ENCODE measurements at places on chromosomes 2 and 18.

- no peak for DNase-seq
Measured at GRCh38 chr2:238997684-238998083, 149.8 kb downstream of the TWIST2 start.

DNA sequence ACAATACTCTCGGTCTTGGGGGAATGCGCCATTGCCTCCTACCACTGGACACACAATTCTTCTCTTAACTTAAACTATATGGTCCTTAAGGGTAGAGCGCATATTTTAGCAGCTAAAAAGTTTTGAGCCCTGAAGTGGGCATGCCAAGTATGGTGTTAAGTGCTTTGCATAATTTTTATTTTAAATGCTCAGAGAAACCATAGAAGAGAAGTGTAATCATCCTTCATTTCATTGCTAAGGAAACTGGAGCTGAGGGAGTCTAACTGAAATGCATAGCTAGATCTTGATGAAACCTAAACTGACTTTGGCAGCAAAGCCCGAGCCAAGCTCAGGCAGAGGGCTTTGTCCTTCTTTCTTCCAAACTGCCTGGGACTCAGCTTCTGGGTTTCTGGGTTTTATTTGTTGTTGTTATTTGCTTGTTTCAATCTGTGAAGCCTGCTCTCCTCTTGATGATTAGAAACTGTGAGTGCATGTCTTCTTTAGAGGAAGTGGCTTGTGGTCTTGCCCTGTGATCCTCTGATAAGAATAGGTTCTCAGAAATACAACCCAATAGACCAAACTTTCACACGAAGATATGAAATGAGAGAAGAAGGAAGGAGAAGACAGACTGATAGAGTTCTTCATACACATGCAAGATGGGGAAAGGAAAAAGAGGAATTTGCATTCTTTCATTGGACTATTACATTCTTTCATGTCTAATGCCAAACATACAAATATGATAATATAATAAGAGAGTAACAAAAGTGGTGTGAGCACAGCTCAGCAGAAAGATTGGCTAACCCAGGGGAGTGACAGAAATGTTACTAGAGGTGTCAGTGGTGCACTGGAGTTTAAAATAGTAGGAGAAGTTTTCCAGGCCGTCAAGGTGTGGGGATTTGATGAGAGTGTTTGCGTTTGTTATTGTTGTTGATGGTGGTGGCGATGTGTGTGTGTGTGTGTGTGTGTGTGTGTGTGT, 7.5 kb upstream of the RNF144A start:
- DNase-seq: no peak

DNA sequence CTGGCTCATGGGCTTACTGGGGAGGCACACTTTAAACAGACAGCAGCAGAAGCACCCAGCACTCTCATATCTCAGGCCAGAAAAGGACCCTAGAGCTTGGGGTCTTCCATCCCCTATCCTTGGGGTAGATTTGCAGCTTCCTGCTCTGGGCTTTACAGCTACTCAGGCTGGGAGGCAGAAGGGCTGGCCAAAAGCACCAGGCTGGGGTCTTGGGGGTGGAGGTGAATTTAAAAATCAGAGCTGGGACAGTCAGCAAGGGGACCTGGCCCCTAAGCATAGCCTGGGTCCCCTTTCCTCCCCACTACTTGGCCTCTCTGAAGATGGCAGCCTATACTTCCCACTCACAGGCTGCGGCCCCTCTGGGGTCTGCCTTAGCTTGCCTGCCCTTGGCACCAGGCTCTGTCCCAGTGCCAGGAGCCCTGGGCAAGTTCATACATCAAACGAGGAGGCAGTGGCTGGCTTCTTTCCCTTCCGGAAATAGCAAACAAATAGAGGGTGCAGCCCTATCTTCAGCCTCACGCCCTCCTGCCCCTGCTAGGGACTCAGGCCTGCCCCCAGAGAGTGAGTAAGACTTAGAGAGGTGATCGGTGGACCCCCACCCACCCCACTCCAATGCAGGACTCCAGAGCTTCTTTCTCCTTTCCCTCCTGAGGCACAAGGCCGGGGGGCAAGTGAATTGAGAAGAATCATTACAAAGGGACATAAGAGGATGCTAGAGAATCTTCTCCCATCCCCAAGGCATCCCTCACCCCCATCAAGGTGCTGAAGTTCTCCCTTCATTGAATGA, 26.0 kb upstream of the TNS1 start:
- no peak for DNase-seq

GRCh38 chr18:26215247-26215970, 10.8 kb upstream of the TAF4B start:
- no peak for DNase-seq

GRCh38 chr18:62729487-62730386, 14.4 kb downstream of the PHLPP1 start:
- DNase-seq: no peak

GRCh38 chr2:226020956-226021355, 621.4 kb downstream of the NYAP2 start:
- peak; percentile 9 for DNase-seq

DNA sequence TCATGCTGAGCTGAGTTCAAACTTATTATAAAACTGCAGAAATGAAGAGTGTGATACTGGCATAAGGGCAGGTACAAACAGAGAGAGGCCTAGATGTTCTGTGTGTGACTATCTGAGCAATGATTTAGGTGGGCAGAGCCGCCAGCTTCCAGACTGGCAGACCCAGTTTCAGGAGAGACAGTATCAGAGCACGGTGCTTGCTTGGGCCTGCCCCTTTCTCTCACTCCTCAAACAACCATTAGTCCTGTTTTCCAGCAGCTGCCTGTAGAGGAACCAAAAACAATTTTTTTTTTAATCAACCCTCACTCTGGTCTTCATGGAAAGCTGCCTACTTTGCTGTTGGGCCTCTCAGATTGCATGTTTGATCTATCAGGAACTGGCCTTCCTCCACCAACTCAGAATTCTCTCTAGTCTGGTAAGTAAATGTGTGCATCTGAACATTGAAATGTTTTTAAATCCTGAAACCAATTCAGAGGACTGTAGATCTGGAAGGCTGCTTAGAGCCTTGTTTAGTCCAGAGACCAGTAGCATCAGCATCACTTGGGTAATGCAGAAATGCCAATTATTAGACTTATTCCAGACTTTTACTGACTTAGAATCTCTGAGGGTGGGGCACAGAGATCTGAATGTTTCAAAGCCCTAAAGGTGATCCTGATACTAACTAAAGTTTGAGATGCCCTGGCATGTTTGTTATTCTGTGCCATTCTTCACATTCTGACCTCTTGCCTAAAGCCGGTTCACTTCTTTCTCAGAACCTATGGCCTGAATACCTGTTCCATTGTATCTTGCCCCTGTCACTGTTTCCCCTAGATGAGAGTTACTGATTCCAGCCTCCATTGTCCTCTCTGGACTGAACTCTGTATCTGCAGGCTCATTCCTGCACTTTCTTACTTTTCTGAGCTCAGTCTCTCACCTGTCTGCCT, 24.8 kb upstream of the CRIM1 start:
- no peak for DNase-seq

DNA sequence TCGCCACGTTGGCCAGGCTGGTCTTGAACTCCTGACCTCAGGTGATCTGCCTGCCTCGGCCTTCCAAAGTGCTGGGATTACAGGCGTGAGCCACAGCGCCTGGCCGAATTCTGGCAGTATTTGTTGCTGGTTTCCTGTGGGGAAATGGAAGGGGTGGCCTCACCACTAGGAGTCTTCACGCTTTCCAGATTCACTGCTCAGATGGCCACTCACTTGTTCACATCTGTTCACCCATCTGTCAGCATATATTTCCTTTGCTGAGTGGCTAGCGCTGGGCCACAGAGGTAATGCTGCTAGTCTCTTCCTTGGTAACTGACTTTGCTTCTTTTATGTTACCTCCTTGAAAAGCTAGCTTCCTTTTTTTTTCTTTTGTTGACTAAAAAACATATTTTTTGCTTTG, 27.2 kb downstream of the TMEM177 start:
- DNase-seq: no peak

GRCh38 chr18:77157312-77157711, 24.7 kb upstream of the MBP start:
- DNase-seq: no peak

DNA sequence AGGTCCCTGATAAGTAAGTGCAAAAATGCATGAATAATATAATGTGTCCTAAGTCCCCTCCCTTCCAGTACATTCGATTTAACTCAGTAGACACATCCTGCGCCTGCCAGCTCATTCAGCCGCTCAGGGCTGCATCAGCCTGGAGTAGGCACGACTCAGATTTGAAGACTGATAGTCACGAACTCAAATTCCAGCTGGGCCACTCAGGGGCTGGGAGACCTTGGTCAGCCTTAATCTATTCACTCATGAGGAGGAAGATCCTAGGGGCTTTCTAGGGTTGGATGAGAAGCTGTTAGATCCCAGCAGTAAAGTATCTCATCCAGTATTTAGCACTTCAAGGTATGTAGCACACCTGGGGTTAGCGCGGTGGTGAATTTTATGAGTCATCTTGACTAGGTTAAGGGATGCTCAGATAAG, 98.9 kb upstream of the ODC1 start:
- no peak for DNase-seq

- no peak for DNase-seq
Measured at GRCh38 chr18:11073971-11074370, 75.4 kb downstream of the PIEZO2 start.

DNA sequence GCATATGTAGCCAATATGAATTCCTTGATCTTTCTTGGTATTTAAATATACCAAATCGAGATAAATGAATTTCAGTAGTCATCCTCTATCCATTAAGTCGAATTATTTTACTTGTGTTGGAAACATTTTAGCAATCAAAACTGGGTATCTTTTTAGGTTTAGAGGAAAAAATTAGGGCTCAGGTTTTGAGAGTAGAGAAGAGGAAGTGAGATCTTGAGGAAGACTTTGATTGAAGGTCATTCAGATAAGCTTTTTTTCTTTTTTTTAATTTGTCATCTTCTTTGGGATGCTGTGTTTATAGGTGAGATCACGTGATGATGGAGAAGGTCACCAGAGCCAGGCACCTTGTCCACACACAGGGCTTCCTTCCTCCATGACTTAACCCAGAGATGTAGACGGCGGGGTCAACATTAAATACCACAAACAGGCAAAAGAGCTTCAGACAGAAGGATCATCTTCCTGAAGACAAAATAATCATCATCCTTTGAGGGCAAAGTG, 750.1 kb downstream of the RNF144A start:
- DNase-seq: no peak

DNA sequence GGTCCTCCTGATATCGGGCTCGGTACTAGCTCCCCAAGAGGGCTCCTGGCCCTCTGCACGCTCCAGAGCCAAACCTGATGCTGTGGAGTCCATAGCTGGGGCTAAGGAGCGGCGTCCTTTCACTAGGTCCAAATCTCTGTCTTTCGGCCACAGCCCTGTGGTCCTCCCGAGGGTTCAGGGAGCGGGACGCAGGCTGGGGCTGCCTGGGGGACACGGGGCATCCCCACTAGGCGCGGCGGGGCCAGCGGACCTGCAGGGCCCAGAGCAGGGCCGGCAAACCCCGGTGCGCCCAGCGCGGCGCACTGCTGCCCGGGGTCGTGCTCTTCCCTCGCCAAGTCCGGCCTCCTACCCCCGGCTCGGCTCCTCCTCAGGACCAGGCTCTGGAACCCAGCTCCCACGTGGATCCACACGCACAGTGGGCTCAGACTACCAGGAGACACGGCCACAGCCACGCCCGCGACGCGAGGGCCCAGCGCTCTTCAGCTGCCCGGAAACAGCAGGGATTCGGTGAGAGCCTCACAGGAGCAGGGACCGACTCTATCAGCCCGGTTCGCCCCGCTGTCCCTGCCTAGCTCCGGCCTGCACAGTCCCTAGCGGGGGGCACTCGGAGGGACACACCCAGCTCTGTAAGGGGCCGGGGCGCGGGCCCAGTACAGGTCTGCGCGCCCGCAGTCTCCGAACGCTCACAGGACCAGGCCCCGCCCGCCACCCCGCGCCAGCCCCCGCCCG, 593 bp downstream of the ZNF514 start:
- DNase-seq: peak; percentile 69

- DNase-seq: no peak
Measured at GRCh38 chr18:30432349-30432748, 610.2 kb downstream of the DSC3 start.

DNA sequence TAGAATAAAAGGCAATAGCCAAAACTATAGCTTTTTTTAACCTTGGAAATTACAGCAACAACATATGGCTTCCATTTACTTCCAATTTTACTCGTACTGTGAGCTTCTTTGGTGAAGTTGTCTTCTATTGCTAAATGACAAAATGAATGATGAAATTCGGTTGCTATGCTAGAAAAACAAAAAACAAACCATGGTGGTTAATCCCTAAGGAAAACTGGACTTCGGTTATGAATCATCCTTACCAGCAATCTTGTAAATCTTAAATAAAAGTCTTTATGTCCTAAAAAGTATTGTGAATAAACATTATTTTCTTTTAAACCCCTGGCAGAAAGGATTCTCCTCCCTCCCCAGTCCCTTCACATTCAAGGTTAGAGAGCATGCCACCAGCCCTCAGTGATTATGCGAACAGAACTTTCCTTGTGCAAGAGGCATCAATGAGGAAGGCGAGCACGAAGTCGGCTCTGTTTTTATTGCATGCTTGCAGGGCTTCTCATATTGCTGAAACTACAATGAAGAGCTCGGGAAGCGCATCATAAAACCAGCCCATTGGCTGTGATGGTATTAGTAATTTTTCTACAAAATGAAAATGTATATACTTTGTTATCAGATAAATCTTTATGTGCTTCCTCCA, 62.9 kb downstream of the ZNF521 start:
- DNase-seq: peak; percentile 92

DNA sequence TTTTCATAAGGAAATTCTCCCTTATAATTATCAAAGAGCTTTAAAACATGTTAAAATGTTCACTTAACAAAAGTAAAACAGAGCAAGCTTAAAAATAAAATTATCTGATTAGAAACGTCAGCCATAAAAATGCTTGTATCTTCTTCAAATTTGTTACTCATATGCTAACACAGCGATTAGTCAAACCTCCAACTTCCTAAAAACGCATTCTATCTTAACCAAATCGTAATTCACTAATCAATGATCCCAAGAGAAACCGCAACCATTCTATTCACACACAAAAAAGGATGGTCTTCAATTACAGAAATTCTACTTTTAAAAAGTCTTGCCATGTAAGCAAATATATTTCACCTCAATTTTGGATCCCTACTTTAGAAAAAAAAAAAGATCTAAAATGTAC, 1.9 kb downstream of the STK17B start:
- DNase-seq: no peak

Data from foreskin fibroblast (primary cell).